ENCODE measurements at places on chromosomes 1 and 21.

DNA sequence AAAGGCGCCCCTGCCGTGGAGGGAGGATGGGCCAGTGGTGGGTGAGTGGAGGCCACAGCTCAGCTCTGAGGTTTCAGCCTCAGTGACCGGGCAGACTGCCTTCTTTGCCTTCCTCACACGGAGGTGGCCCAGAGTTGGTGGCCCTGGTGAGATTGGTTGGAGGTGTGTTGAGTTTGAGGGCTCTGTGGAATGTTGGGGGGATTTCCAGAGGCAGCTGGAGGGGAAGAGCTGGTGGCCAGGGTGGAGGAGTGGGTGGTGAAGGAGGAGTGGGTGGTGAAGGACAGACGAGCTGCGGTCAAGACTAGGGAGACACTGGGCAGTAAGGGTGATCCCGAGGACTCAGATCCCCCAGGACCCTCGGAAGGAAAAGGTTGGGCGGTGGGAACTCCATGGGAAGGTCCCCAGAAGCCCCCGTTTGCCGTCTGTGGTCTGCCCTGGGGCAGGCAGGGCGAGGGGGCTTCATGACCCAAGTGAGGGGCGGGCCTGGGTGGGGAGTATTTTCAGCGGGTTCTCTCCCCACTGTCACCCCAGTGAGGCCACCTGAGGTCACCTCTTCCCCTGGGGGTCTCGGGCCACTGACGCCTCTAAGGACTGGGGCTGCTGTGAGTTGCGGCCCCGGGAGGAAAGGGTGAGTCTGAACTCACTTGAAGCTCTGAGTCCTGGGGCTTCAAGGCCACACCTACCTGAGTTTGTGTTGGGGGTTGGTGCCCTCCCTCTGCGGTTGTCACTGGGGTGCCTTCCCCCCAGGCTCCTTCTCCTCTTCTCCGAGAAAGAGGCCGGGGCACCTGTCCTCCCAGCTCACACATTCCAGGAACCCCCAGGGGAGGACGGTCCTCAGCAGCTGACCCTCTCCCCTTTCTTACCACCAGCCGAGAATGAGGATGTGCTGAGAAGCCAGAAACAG is 22.7 kb upstream of the PIK3CD start:
- no peak for DNase-seq

DNA sequence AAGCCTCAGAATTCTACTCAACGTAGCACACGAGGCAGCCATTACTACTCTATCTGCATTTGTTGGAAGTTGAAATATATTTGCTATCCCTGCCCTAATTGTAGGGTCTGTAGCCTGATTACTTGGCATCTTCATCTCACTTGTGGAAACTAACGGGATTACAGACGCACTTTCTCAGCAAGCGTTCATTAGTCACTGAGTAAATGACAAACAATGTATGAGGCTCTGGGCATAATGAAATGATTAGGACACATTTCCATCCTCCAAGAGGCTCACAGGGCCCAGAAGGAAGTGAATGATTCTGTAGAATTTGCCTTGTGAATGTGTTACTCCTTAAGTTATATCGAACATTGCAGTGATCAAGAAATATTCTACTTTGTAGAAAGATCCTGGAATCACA is 78.1 kb downstream of the KIF26B start:
- DNase-seq = no peak

GRCh38 chr1:219812491-219813203 is 115.7 kb downstream of the SLC30A10 start:
- DNase-seq = peak; percentile 38

DNA sequence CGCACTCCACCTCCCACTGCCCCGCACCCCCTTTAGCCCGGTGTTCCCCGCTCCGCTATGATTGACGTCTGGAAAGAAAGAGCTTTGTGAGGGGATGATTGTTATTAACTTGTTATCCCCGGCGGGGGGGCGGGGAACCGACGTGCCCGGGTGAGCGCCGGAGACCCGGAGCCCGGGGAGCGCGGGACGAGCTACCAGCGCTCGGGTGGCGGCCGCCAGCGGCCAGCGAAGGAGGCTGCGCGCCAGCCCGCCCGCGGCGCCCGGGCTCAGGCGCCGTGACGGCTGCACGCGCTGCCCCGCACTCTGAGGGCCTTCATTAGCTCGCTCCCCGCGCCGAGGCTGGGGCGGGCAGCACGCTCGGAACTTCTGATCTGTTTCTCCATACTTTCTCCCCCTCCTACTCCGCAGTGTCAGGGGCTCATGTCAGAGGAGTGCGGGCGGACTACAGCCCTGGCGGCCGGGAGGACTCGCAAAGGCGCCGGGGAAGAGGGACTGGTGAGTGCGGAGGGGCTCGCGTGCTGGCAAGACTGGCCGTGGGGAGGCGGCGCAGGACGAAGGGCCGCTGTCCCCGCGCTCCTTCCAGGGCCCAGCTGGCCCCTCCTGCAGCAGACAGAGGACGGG is 2.1 kb downstream of the LHX8 start:
- DNase-seq = no peak

DNA sequence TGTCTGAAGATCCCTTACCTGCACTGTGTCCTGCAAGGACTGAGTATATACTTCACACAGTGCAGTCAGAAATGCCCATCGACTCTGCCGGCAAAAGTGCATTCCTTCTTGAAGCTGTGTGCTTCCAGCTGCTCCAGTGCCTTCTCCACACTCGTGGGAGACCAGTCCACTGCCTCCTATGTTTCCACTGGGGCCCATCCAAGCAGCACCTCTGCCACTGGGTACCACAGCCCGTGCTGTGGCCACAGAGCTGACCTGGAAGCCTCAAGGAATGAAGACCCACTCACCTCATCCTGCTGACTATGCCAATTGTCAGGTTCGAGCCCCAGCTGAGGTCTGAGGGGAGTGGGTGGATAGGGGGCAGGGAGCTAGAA is 108.1 kb downstream of the GDAP2 start:
- no peak for DNase-seq

DNA sequence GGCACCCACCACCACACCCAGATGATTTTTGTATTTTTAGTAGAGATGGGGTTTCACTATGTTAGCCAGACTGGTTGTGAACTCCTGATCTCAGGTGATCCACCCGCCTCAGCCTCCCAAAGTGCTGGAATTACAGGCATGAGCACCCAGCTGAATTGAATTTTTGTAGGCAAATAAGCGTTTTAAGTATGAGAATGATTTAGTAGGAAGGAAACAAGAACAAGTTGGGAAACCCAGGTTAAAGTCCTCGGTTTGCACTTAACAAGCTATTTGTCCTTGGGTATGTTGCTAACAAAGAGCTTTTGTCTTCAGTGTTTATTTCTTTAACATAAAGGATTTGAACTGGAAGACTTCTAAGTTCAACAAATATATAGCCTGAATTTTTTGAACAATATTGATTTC is 23.9 kb downstream of the BTF3L4 start:
- no peak for DNase-seq

- DNase-seq = no peak
These were observed 28.3 kb downstream of the LAMC1 start for GRCh38 chr1:183051546-183051945.

- DNase-seq = no peak
These were observed 1.5 kb downstream of the RO60 start for GRCh38 chr1:193060938-193061337.

GRCh38 chr1:27863538-27863915 is 8.8 kb upstream of the THEMIS2 start:
- no peak for DNase-seq

DNA sequence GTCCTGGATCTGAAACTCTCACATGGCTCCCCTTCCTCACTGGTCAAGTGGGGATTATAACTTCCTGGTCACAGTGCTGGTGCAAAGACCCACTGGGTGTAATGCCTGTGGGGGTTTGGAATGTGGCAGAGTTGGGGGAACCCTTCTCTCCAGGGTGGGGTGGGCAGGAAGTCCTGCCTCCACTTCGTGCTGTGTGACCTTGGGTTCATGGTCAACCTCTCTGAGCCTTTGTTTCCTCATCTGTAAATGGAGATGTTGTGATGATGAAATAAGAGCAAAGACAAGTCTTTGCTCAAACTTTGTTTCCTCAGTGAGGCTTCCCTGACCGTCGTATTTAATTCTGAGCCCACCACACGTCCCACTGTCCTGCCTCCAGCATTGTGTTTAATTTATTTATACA is 564.7 kb downstream of the PTPRU start:
- no peak for DNase-seq

DNA sequence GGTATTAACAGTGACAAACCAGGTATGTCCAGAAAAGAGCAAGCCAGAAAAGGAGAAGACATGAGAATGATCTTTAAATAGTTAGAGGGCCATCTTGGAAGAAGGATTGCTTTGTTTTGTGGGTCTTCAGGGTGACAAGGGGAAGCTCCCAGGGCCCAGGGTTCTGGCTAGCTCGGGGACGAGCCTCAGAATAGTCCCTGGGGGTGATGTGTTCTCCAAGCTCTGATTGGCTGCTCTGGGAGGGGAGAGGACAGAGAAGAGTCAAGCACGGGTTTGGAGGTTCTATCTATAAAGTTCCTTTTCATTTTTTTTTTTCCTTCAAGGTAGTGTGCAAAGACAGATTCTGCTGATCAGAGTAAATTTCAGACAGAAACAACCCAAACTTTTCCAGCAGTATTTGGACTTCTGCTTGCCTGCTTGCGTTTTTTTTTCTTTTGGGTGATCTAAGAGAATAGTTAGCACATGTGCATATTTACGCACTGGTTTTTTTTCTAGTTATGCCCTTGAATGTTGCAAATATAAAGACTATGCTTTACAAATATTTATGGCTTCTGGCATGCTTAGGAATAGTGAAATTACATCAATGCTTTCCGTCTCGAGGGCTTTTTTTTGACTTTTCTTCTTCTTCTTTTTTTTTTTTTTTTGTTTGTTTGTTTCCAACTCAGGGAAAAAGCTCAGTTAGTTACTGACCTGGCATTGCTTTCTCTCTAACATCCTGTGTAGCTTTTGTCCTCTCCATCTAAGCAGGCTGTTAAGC is 59.7 kb downstream of the ROR1 start:
- no peak for DNase-seq

DNA sequence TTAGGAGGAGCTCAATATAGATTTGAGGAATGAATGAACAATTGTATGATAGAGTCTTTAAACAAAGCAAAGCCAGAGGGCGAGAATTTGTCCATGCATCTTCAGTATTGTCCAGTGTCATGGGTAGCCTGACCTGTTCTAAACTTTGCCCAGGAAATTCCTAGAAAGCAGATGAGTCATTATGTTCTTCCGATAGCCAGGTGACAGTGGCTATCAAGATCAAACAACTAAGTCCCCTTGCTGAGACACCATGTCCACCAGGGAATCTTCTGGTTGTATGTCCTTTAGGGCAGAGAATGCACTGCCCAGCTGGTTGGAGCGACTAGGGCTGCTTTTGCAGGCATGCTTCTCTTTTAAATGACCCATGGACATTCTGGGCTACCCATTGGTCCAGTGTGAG is 1.8 kb upstream of the SLC26A9 start:
- no peak for DNase-seq

GRCh38 chr1:213067352-213067751 is 16.3 kb downstream of the RPS6KC1 start:
- no peak for DNase-seq

- no peak for DNase-seq
These were observed 30.3 kb downstream of the RSPH1 start for GRCh38 chr21:42465803-42466127.

GRCh38 chr1:85394130-85394529 is 70.8 kb downstream of the DDAH1 start:
- DNase-seq = no peak

DNA sequence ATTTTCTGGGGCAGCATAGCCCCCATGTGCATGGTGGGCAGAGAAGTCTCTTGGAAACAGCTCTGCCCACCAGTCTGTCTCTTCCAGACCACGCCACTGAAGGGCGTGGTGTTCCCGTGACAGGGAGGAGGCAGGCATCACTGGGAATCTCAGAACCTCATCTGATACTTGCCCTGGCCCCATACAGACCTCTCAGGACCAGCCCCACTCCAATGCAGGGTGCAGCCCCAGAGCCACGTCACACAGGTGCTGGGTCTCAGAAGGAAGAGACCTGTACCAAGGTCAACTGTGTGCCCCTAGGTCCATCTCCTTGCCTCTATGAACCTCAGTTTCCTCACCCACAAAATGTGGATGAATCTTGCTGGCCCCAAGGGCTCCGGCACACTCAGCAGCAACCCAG is 7.3 kb downstream of the RAP1GAP start:
- DNase-seq = no peak

DNA sequence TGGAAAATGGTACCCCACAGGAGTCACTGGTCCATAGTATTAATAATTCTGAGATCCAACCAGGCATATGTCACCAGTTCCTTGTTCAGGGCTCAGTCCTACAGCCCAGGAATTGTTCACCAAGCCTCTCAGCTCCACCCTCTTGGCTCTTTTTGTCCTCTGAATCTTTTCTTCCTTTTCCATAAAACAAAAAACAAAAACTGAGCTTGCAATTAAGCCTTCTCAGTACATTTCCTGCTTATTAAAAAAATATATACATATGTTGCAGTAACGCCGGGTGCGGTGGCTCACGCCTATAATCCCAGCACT is 23.4 kb upstream of the KIF1B start:
- no peak for DNase-seq

- DNase-seq = no peak
These were observed 18.3 kb upstream of the ARID1A start for GRCh38 chr1:26677306-26678115.

DNA sequence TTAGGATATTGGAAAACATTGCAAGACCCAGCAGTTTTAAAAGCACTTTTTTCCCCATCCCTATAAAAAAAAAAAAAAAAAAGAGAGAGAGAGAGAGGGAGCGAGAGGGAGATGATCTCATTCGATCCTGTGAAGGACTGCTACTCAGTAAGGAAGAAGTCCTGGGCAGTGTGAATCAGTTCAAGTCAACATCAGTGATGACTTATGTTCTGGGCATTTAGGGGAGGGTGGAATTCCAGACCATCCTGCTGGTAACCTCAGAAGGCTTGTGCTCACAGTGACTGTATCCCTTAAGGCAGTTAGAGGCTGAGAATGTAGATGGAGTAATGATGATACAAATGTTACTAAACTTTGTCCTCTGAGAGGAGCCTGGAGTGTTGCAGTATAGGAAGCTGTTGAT is 151.4 kb downstream of the TGFB2 start:
- no peak for DNase-seq

- no peak for DNase-seq
These were observed 11.8 kb downstream of the VAMP4 start for GRCh38 chr1:171730052-171730451.

GRCh38 chr1:18635891-18636595 is 5.4 kb downstream of the PAX7 start:
- no peak for DNase-seq

DNA sequence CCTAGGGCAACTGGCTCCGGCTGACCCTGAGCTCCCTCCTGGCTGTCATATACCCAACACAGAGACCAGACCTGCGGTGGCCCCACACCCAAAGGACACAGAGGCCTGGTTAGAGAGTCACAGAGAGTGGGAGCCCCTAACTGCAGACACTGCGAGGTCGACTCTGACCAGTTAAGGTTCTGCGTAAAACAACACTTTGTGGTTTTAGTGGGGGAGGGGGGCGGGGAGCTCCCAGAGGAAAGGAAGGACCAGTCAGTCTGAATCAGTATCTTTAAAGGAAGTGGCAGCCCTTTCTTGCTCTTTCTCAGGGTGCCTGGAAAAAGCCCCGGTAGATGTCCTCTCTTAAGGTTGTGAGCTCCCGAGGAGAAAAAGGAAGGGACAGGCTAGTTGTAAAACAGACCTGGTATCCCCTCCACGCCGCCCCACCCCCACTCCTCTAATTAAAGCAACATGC is 2.4 kb downstream of the SSBP3 start:
- DNase-seq = no peak

Data from GM19239 (cell line).